ENCODE measurements at places on chromosomes 3 and 15.

DNA sequence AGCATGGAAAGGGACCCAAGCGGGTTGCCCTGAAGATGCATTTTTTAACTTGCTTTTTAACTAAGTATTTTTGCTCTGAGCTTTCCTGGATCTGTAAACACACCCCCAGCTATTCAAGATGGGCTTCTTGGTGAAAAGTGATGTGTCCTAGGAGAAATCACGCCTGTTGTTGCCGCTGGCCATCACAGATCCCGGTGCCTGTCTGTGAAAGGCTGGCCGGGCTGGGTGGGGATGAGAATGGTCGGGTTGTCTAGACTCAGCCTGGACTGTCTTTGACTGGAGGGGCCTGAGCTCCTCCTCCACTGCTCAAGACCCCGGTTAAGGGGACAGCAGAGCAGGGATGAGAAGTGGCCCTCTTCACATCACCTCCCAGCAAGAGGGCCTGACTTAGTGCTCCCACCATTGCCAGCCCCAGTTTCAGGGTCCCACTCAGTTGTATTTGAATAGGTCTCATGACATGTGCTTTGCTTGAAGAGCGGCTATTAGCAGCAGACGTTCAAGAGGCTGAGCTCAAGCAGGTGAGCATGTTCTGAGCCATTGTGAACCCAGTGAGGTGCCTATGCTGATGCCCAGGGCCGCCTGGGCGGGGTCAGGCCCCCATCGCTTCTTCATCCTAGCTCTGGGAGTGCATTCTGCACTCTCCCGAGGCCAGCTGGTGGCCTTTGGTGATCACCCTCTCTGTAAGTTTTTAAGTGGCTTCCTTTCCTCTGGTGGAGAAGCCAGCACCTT lies 79.9 kb downstream of the IGF1R start:
- no peak for DNase-seq

GRCh38 chr15:76663529-76663928 lies 241.6 kb downstream of the SCAPER start:
- no peak for DNase-seq

GRCh38 chr3:188671971-188672370 lies 499.8 kb upstream of the TPRG1 start:
- DNase-seq, result no peak

- DNase-seq, result no peak
These were observed 254.5 kb upstream of the SOX2 start for GRCh38 chr3:181457190-181457589.

DNA sequence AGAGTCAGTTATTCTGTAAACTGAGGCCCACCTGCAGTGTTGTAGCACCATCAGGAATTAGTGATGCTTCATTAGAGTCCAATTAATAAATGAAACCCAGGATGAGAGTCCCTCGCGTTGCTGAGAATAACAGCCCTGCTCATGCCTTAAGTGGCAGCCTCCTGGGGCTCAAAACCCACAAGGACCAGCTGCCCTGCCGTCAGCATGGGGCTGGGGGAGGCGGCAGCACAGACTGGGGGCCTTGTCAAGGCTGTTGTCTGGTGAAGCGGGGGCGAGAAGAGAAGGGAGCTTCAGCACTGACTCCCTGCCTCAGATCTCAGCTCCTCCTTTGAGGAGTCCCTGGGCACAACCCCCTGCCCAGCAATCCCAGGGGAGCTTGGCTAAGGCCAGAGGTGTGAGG lies 21.0 kb downstream of the CCDC33 start:
- DNase-seq, result no peak

GRCh38 chr3:13459605-13460340 lies 20.3 kb upstream of the HDAC11 start:
- DNase-seq, result no peak

DNA sequence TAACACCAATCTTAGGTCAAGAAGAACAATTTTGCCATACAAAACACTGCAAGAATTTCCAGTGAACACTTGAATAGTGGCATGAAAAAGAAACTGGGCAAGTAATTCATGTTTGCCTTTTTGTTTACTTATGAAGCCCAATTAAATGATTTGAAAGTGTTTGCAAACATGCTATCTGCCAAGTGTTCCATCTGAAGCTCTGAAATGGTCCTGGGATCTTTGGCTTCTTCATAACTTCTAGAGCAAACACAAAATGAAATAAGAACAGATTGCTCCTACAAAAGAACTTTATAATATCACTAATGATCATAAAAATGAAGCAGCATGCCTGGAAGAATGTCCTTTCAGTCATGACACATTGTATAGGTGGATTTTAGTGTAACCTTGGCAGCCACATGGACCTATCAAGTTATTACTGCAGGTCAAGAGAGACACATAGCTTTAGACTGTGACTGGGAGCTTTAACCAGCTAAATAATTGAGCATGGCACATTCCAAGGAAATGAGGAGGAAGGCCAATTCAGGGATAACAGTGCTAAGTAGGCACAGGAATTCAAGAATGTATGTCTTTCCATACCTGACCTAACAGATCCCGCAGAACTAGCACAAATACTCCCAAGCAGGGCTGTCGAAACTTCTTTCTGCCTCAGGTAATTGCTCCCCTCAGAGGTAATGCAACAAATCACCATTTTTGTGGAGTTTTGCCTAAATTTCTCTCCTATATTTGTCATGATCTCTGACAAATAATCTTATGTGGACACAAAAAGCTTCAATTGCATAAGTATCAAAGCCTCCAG lies 144.6 kb downstream of the DUT start:
- DNase-seq, result no peak

DNA sequence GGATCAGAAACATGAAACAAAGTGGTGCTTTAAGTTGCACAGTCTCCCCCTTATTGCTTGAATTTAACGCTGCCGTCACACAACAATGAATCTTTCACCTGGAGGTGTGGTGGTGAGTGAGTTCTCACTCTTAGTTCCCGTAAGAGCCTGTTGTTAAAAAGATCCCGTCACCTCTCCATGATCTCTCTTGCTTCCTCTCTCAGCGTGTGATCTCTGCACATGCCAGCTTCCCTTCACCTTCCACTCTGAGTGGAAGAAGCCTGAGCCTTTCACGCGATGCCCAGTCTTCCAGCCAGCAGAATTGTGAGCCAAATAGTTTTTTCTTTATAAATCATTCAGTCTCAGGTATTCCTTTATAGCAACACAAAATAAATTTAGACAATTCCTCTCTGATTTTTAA lies 136.7 kb upstream of the CHL1 start:
- DNase-seq, result no peak

GRCh38 chr3:141392897-141393734 lies 24.8 kb downstream of the ZBTB38 start:
- no peak for DNase-seq

DNA sequence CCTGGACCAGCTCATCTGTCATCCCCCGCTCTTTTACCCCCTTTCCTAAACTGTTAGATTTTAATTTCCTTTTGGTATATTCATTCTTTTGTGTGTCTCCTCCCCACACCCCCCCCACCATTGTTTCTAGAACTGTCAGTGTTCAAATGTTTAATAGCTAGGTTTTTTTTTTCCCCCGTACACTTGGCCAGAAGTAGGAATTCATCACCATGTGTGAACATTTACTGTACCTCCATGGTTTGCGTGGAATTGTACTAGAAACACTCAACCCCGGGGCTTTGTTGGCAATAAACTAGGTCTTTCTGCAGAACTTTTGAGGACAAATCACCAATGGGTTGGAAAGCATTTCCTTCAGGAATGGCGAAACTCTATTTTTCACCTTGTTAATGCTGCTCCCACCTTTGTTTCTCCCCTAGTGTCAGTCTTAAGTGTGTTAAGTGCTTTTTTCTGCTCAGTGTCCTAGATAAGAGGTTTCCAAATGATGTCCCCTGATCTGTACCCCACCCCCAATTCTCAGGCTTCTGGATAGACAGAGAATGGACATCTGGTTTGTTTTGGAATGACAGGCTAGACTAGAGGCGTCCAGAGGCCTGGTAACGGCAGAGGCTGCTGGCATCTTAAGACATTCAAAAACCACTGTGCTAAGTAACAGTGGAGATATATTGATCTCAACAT lies 76.8 kb downstream of the SMAD3 start:
- no peak for DNase-seq

GRCh38 chr3:48898383-48899234 lies at the start of gene SLC25A20:
Gene SLC25A20, minus strand, starts transcription at chr3:48898882. Its CDS starts 88 bp downstream, at chr3:48898794.
- peak; percentile 84 for DNase-seq

GRCh38 chr3:97871801-97872524 lies 50.2 kb downstream of the CRYBG3 start:
- peak; percentile 24 for DNase-seq

- no peak for DNase-seq
These were observed 1.1 kb downstream of the SAMMSON start for GRCh38 chr3:70000563-70001081.

DNA sequence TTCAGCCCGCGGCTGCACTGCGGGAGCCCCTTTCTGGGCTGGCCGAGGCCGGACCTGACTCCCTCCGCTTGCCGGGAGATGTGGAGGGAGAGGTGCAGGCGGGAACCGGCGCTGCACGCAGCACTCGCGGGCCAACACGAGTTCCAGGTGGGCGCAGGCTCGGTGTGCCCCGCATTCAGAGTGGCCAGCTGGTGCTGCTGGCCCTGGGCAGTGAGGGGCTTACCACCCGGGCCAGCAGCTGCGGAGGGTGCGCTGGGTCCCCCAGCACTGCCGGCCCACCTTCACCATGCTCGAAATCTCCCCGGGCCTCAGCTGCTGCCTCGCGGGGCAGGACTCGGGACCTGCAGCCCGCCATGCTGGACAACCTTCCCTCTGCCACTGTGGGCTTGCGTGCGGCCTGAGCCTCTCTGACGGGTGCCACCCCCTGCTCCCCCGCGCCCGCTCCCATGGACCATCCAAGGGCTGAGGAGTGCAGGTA lies 733.5 kb upstream of the CCDC54 start:
- DNase-seq, result no peak

DNA sequence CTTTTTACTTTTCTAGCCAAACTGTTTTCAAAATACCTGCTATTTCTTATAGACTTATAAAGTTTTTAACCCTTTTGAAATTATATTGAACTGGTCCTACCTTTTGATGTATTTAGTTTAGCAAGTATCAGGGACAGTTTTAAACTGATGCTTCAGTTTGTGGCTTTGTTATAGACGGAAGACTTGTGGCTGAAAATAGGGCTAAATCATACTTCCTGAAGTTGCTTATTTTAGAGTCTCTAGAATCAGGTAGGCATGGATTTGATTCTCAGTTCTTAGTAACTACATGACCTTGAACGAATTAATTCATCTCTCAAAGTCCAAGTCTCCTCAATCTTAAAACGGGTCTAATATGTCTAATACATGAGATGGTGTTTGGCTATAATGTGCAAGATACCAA lies 322.8 kb downstream of the RAP2B start:
- DNase-seq, result no peak

DNA sequence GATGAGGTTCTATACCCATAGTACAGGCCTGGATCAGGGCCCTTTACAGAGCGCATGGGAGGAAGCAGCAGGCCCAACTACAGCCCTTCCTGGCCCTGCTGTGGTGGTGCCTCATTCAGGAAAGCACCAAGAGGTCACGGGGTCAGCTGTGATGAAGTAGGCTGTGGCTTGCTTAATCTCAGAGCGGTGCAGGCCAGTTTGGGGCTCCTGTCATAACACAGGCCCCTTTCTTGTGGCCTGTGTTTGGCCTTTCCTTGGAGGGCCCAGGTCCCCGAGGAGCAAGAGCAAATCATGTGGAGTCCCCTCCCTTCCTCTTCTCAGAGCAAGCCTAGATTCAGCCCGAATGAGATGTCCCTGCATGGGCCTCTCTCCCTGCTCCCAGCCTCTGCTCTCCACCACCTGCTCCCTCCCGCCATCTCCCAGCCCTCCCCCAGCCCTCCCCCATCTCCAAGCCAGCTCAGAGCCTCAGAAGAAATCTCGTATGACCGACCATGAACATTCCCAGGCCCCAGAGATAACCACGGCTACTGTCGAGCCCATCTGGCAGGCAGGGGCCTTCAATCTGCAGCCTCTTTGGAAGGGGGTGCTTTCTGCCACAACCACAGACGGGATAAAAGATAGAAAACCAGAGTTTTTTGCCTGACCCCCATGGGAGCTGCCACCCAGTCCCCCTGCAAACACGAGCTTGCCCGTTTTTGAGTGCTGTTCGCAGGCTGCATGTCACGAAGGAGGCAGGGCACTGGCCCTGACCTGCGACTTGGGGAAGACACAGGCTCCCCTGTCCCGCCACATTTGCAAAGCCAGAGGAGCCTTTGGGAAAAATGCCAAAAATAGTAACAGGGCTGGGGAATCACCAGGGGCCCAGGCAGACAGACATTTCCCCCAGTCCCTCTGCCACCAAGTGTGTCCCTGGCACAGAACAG lies 32.3 kb upstream of the DUSP7 start:
- no peak for DNase-seq

GRCh38 chr3:139982404-139982803 lies 47.4 kb downstream of the CLSTN2 start:
- no peak for DNase-seq

Measured in central memory CD4-positive, alpha-beta T cell (primary cell).